Stimulated activated CD4-positive, alpha-beta T cell treated with anti-CD3 and anti-CD28 coated beads, Interleukin-1b, Interleukin-23, amount 100 ng/mL, for 48 hours (primary cell): ENCODE measurements at places on chromosomes 3 and 15.

GRCh38 chr3:192850451-192850981 lies 67.1 kb downstream of the MB21D2 start:
- peak; percentile 69 for DNase-seq

DNA sequence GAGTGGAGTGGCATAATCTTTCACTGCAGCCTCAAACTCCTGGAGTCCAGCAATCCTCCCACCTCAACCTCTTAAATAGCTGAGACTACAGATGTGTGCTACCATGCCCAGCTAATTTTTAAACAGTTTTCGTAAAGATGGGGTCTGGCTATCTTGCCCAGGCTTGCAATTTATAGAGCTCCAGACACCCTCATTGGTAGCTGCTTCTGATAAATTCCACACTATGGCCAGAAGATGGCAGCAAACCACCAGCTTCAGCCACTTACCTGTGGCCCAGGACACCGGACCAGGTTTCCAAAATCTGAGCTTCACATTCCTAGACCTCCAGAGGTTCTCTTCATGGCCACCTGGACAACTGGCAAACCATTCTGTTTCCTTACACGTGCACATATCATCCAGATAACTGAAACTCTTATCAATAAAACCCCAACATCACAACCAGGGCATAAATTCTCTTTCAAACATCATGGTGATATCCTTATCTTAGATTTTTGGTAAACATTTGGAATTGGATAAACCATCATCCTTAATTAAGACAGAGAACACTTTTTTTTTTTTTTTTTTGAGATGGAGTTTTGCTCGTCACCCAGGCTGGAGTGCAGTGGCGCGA lies 28.9 kb downstream of the FBXW12 start:
- peak; percentile 60 for DNase-seq

DNA sequence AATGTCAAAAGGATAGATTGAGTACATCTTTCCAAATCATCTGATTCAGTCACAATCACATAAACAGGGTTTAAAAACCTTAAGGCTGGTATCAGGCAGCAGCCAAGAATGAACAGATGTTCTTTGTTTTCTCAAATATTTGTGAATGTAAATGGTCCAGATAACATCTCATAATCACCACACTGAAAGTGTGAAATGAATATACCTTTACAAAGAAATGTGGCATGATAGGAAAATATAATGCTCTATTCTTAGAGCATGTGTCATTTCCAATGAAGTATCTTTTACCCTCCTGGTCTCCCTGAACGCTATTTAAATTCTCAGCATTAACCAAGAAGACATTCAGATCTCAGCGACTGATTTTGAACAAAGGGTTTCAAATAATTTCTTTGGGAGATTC lies 8.8 kb upstream of the ACTC1 start:
- DNase-seq, result no peak

DNA sequence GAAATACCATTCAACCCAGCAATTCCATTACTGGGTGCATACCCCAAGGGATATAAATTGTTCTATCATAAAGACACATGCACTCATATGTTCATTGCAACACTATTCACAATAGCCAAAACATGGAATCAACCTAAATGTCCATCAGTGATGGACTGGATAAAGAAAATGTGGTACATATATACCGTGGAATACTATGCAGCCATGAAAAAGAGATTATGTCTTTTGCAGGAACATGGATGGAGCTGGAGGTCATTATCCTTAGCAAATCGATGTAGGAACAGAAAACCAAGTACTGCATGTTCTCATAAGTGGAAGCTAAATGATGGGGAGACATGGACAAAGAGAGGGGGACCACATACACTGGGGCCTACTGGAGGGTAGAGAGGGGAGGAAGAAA lies 5.5 kb upstream of the MYRIP start:
- DNase-seq, result no peak

- DNase-seq, result no peak
Observed at GRCh38 chr3:172560026-172560425, 36.8 kb upstream of the TNFSF10 start.

DNA sequence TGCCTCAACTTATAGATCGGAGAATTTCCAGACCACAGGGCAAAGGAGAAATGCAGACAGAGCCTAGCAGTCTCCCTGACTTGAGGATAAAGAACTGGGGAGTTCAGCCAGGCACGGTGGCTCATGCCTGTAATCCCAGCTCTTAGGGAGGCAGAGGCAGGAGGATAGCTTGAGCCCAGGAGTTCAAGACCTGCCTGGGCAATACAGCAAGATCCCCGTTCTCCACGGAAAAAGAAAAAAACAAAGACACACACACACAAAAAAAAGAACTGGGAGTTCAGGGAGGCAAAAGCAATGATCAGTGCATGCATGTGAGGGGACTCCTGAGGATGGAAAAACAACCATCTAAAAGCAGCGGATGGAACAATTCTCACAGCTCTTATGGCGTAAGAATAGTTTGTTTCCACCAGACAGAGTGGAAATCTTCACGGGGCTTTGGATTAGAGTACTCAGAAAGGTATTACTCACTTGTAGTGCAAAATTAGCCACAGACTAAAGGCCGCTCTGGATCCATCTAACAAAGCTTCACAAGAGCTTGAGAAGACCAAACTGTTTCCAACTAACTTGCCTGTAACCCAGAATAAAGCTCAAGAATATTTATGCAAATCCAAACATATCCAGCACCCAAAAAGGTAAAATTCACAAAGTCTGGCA lies 16.3 kb downstream of the SEC11A start:
- no peak for DNase-seq

DNA sequence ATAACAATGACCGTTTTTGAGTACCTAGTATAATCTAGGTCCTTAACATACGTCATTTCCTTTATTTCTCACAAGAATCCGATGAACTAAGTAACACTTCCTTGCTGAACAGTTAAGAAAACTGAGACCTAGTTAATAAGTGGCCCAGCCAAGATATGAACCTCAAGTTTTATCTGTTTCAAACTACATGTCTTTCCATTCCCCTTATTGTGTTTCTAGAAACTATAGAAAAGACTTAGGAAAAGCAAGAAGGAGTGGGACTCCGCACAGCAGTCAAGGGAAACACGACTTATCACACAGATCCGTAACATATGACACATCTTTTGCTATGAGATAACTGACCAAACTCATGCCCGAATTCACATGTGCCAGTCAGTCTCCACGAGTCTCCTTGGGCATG lies 221.2 kb upstream of the ADAMTS9 start:
- no peak for DNase-seq

- DNase-seq, result no peak
Observed at GRCh38 chr3:126018995-126019394, 50.0 kb downstream of the ROPN1B start.

- no peak for DNase-seq
Observed at GRCh38 chr3:184234671-184235380, 5.4 kb downstream of the VWA5B2 start.

DNA sequence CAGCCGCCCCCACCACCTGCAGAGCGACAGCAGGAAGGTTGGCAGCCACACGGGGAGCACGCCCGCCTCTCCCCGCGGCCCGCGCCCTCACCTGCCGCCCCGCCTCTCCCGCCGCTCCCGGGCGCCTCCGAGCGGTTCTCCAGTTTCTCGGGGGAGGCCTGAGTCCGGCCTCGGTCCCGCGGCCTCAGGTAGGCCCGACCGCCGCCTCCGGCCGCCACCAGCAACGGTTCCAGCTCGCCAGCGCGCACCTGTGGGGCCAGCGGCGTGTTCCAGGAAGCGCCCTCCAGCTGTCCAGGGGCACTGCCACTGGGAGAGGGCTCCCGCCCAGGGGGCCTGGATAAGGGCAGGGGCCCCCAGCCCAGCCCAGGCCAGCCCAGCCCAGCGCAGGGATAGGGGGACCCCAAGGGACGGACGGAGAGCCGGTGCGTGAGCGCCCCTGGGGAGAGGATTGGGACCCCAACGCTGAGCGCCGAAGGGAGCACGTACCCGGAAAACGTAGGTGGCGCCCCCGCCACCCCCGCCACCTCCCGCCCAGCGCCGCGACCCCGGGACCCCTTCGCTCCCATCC lies 2.2 kb downstream of the LTK start:
- no peak for DNase-seq

GRCh38 chr3:16697443-16698147 lies 92.4 kb upstream of the DAZL start:
- no peak for DNase-seq

GRCh38 chr15:41772720-41773331 lies 1.5 kb upstream of the MAPKBP1 start:
- peak; percentile 45 for DNase-seq

GRCh38 chr3:155075200-155075599 lies 4.9 kb upstream of the MME start:
- DNase-seq, result no peak
